ENCODE measurements at places on chromosomes 11 and 22.

DNA sequence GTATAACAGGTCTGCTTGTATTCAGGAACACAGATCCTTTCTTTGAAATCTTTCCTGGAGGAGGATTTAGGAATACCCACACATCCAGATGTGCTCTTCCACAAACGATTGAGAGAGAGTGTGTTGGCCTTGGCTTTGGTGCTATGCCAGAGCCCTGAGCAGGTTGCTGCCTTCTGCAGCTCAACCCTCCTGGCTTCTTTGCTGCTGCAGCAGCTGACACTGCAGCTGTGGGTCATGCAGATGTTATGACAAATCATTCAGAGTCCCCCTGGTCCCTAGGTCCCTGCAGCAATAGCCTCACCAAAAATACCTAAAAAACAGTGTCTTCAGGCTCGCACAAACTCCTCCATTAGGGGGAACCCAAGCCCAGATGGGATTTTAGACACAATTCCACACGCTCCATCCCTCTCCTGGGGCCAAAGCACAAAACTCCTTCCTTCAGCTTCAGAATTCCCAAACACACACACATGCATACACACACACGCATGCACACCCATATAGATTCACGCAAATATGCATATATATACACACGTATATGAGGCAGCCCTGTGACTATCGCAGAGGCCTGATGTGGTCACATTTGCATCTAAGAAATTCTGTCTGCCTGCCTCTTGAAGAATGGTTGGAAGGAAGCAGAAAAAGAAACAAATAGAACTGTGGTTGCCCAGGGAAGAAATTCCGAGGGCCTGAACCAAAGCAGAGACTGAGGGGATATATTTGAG is 35.4 kb downstream of the SLN start:
- DNase-seq, result no peak

- DNase-seq, result no peak
Measured at GRCh38 chr11:94934846-94935245, 38.5 kb downstream of the CWC15 start.

GRCh38 chr22:19385221-19385906 is 46.2 kb downstream of the HIRA start:
- DNase-seq, result no peak

GRCh38 chr11:133835593-133836548 is 9.4 kb downstream of the SPATA19 start:
- DNase-seq, result no peak

DNA sequence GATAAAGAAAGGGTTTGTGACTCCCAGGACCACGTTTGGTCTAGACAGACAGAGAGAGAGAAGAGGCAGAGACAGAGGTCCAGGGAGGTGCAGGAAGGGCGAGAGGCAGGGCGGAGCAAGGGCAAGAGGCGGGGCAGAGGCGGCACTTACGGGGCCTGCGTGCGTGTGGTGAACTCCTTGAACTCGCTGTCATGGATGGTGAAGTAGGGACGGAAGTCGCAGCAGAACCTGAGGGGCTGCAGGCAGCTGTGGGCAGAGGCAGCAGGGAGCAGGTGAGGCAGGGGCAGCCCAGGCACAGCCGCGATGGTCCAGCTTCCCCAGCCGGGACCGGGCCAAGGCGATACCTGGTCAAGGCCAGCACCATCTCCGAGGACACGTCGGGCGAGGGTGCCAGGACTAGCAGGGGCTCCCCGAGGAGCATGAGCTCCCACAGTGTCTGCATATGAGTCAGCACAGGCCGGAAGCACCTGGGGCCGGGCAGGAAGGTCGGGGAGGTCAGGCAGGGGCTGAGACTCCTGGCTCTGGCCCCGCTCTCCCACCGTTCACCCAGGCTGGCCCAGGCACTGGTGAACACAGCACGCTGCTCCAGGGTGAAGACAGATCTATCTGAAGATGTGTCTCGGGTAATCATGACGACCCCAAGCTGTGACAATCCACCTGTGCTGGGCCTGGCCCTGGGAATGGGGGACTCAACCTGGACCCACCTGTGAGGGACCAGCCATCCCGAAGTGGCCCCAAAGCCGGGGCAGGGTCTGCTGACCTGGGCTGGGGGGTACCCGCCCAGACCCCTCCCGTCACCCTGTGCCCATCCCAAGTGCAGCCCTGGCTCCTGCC is 7.2 kb upstream of the PLXNB2 start:
- DNase-seq, result peak; percentile 95

- no peak for DNase-seq
Measured at GRCh38 chr22:20550057-20550817, 42.8 kb downstream of the MED15 start.

GRCh38 chr22:37043828-37044538 is 7.6 kb upstream of the KCTD17 start:
- DNase-seq, result peak; percentile 68

DNA sequence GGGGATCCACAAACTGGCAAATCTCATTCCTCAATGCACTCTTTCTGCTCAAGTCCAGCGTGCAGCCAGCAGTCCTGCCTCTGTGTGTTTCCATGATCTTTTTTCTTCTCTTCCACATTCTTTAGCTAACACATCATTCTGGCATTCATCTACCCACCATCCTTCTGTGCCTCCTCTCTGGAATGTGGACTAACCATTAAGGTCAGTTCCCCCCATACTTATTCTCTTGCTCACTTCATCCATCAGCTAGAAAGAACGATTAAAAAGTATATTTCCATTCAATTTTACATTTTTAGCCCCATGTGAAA is 7.8 kb downstream of the KIRREL3 start:
- no peak for DNase-seq

DNA sequence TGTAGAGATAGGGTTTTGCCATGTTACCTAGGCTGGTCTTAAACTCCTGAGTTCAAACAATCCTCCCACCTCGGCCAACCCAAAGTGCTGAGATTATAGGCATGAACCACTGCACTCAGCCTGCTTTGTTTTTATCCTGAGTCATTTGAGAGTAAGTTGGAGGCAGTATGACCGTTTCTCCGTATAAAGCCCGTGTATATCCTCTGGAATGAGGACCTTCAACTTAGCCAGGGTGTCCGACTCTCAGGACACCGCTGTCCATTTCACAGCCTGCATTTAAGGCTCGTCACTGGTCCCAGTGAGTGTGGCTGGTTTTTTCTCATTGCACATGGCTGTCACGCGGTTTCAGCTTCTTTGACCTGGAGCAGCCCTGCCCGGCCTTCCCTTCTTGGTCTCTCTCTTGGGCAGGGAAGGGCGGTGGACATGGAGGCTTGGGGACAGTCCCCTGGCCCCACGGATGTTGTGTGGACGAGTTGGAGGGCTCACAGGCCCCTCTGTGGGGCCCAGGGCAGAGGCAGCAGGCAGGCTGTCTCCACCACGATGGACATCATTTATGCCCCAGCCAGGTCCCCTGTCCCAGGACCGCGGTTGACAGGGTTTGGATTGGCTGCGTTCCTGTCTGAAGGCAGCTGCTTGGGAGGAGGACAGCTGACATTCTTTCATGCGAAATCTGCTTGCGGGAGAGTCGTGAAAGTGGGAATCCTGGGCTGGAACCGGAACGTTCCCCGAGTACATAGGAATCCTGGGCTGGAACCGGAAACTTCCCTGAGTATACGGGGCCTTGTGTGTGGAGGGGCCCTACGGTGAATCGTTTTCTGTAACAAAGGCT is 93.3 kb downstream of the KCNQ1 start:
- DNase-seq, result no peak

GRCh38 chr11:28903716-28904115 is 795.5 kb downstream of the METTL15 start:
- no peak for DNase-seq

GRCh38 chr11:45816614-45817013 is 11.7 kb downstream of the SLC35C1 start:
- no peak for DNase-seq

- no peak for DNase-seq
Measured at GRCh38 chr11:126861796-126862459, 138.6 kb downstream of the KIRREL3 start.

GRCh38 chr11:57610170-57610569 is 12.7 kb downstream of the SERPING1 start:
- no peak for DNase-seq

DNA sequence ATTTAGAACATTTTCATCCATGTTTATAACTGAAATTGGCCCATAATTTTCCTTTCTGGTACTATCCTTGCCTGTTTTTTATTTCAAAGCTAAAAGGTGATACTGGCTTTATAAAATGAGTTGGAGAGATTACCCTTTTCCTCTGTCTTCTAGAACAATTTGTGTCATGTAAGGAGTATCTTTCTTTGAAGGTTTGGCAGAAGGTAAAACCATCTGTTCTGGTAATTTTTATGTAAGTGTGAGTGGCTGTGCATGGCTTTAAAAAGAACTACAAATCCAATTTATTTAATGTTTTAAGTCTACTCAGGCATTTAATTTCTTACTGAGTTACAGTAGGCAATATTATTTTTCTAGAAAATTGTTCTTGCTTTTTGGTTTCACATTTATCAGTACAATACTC is 7.7 kb upstream of the MRGPRD start:
- DNase-seq, result no peak

GRCh38 chr11:102386136-102386734 is 39.2 kb downstream of the BIRC2 start:
- DNase-seq, result no peak

GRCh38 chr11:128359515-128359914 is 227.8 kb downstream of the ETS1 start:
- no peak for DNase-seq

GRCh38 chr11:104649002-104649401 is 249.3 kb downstream of the CASP12 start:
- DNase-seq, result no peak

GRCh38 chr11:67534070-67534679 is 10.9 kb upstream of the CABP2 start:
- DNase-seq, result peak; percentile 46

GRCh38 chr11:74966651-74967050 is 17.6 kb downstream of the SPCS2 start:
- DNase-seq, result no peak

DNA sequence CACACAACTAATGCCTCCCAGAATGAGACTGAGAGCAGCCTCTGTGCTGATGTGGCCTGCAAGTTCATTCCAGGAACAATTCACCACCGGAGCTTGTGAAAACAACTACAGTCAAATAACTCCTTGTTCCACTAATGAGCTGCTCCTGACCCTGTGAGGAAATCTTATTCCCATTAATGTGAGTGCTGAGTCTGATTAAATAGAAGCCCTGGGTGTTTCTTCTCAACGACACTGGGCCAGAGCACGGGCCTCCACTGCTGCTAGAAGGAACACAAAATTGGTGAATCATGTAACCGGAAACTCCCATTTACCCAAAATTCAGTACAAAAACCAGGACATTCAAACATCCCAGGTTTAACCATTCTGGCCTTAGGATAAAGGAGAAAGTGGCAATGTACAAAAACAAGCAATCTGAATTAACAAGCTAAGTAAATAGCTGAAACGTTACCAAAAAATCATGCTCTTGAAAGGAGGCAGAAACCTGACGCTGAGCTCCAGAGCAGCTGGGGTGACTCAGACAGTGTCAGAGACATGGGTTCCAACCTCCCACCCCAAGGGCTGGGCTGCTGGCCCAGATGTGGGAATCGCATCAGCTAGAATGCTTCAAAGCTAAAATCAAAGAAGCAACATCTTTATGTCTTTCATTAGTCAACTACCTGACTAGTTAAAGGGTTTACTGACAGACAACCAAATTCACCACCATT is 26.7 kb downstream of the SERGEF start:
- no peak for DNase-seq

DNA sequence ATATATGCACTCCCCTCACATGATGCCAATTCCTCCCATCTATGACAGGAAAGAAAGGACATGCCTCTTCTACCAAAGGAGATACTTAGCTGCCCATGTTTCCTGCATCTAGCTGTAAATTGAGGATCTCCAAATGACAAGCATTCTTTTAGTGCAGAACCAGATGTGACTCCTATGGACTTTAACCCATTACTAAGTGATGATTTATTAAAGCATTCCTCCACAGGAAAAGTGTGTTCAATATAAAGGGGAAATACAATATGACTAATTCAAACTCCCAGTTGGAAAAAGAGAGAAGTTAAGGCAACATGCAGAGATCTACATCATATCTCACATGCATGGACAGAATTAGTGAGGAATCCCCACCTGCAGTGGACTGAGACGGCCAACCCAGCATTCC is 221.3 kb downstream of the FAM76B start:
- DNase-seq, result no peak

DNA sequence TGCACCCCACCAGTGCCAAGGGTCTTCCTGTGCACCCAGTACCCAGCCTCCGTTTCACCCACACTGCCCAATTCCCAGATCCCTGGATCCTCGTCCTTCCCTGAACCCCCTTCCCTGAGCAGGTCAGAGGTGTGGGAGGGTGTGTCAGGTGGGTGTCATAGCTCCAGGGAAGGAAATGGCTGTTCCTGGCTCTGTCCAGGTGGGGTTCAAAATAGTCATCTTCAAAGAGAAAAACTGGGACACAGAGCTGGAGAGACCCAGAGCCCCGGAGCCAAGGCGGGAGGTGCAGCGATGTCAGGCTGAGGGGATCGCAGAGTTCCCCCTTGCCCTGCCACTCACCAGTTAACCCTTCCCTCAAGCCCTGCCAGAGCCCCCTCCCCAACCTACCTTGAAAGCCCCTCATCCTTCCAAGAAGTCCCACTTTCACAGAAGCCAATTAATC is 698 bp downstream of the C1QTNF4 start:
- no peak for DNase-seq

GRCh38 chr11:26490546-26490945 is 81.5 kb downstream of the MUC15 start:
- DNase-seq, result no peak

Data from KBM-7 (cell line).